Placental pericyte (primary cell): ENCODE measurements at places on chromosomes 5 and 9. TPM values are rescaled to one million over a fixed set of nuclear protein-coding genes. Genes with fewer than 3 reads are reported as not detected.

The EPB41L4B gene
- 0.14 and 0.44 TPM in 2 replicates for total RNA-seq

The DENND1A gene
- total RNA-seq, result 25.5 and 30.6 TPM in 2 replicates

The CACNA1B gene
- under 0.01 TPM in 1 of 2 replicates, not detected in the other for total RNA-seq

The ANXA6 gene
- 409 and 616 TPM in 2 replicates for total RNA-seq

The TPD52L3 gene
- not detected in 2 replicates for total RNA-seq

The UNC5A gene
- under 0.01 TPM in 1 of 2 replicates, not detected in the other for total RNA-seq

The SOHLH1 gene
- not detected in 2 replicates for total RNA-seq

The SLC12A7 gene
- 17.0 and 25.6 TPM in 2 replicates for total RNA-seq

The PTGER4 gene
- 2.2 and 13.0 TPM in 2 replicates for total RNA-seq

The PCDHA9 gene
- under 0.01 TPM in 2 replicates for total RNA-seq

The TIGD6 gene
- total RNA-seq, result 7.6 and 7.7 TPM in 2 replicates

The C9orf153 gene
- under 0.01 and 0.14 TPM in 2 replicates for total RNA-seq

The PHYHD1 gene
- 3.6 and 24.5 TPM in 2 replicates for total RNA-seq

The PDZD2 gene
- total RNA-seq, result 0.44 and 5.3 TPM in 2 replicates

The NSD1 gene
- 37.6 and 59.6 TPM in 2 replicates for total RNA-seq
